ENCODE measurements at places on chromosomes 2 and 18. TPM values are rescaled to one million over a fixed set of nuclear protein-coding genes. Genes with fewer than 3 reads are reported as not detected.

DNA sequence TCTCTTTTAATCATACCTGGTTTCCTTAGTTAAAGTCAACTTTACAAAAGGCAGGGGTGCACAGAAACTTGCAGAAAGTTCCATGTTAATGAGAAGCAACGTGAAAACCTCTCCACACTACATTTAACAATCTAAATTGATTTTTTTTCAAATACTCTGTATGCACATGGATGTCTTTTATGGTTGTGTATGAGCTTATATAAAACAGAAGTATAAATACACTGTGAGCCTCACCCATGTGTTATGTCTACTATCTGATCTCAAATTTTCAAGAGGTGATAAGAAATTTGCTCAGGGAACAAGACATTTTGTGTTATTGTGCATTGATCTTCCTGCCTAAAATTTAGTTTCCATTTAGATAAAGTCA, 617.6 kb downstream of the ADCYAP1 start:
- no peaks in the 10 kb centered on the region for H3K36me3 ChIP-seq
- H3K4me1 ChIP-seq: no peaks in the 10 kb centered on the region
- no peaks in the 10 kb centered on the region for H3K27me3 ChIP-seq
- no peak overlapping the region for H3K27ac ChIP-seq
- DNase-seq: no peak
- no peak overlapping the region for H3K4me3 ChIP-seq

- no peak overlapping the region for H3K4me3 ChIP-seq
- H3K27me3 ChIP-seq: no peaks in the 10 kb centered on the region
- no peaks in the 10 kb centered on the region for H3K4me1 ChIP-seq
- H3K36me3 ChIP-seq: no peaks in the 10 kb centered on the region
- H3K27ac ChIP-seq: no peak overlapping the region
These were observed 67.4 kb downstream of the SH3YL1 start for GRCh38 chr2:196406-196805.

GRCh38 chr2:1915746-1916145, 171.4 kb upstream of the PXDN start:
- DNase-seq: no peak
- H3K36me3 ChIP-seq: no peaks in the 10 kb centered on the region

DNA sequence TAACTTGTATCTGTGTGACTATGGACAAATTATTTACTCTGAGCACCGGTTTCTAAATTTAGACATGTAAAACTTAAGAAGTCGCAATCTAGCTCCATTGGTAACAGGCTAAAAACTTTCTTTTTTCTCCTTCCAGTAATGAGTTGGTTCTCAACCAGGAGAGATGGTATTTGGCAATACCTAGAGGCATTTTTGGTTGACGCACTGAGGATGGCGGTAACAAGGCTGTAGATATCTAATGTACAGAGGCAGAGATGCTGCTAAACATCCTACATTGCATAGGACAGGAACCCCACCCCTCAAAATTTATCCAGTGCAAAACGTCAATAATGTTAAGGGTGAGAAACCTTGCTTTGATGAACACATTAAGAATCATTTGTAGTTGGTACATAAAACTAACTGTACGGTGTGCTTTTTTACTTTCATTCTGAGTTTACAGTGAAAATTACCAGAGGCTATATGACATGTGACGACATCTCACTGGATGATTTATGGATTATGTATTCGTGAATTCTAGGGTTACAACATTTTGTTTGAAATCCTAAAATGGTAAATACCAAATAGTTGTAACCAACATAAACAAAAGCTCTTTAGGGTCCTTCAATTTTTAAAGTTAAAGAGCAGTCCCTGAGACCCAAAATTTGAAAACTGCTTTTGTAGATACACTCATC, 91.3 kb downstream of the TLK1 start:
- H3K36me3 ChIP-seq: no peaks in the 10 kb centered on the region
- H3K27me3 ChIP-seq: no peaks in the 10 kb centered on the region
- H3K27ac ChIP-seq: no peak overlapping the region
- DNase-seq: no peak
- no peaks in the 10 kb centered on the region for H3K4me1 ChIP-seq

GRCh38 chr2:96264656-96265348, 995 bp downstream of the TMEM127 start:
- peak; percentile 77 for DNase-seq
- H3K4me3 ChIP-seq: peak overlapping the region; percentile 100
- H3K27me3 ChIP-seq: no peaks in the 10 kb centered on the region
- H3K36me3 ChIP-seq: peaks cover 20% of the 10 kb centered on the region
- H3K27ac ChIP-seq: 0 out of 2 replicates have a peak overlapping the region, but pooled peaks have one; percentile 8

DNA sequence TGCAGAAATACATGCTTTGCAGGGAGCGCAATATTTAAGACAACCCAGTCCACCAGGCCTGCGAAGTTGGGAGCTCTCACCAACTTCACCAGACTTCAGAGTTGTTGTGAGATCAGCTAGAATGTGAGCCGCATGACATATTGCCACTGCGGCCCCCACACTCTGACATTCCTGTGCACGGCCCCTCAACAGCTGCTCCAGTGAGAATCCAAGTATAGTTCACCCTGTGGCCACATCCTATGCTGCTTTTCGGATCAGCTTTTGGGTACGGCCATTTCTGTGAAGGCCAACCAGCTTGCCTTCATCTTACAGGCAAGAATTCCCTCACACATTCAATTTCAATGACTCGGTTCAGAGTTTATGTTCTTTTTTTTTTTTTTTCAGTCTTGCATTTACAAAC, 177.8 kb downstream of the SOX11 start:
- H3K4me1 ChIP-seq: no peaks in the 10 kb centered on the region
- H3K27me3 ChIP-seq: 0 out of 2 replicates have a peak, but pooled peaks cover 3% of the 10 kb centered on the region
- no peak overlapping the region for H3K4me3 ChIP-seq
- DNase-seq: no peak
- H3K36me3 ChIP-seq: no peaks in the 10 kb centered on the region

The NYAP2 gene
- not detected for total RNA-seq

The SMYD1 gene
- total RNA-seq: not detected

GRCh38 chr2:88608184-88608583, 19.1 kb downstream of the EIF2AK3 start:
- no peaks in the 10 kb centered on the region for H3K27me3 ChIP-seq
- H3K4me3 ChIP-seq: no peak overlapping the region
- peak overlapping the region; percentile 72 for H3K27ac ChIP-seq
- DNase-seq: no peak
- H3K4me1 ChIP-seq: peaks cover 83% of the 10 kb centered on the region
- no peaks in the 10 kb centered on the region for H3K36me3 ChIP-seq

- H3K4me3 ChIP-seq: no peak overlapping the region
- no peak for DNase-seq
- peaks cover 8% of the 10 kb centered on the region for H3K4me1 ChIP-seq
- no peaks in the 10 kb centered on the region for H3K27me3 ChIP-seq
- H3K36me3 ChIP-seq: peaks cover 9% of the 10 kb centered on the region
- H3K27ac ChIP-seq: no peak overlapping the region
These were observed 58.3 kb downstream of the NFATC1 start for GRCh38 chr18:79453816-79454735.

The PARD6G gene
- not detected for total RNA-seq

DNA sequence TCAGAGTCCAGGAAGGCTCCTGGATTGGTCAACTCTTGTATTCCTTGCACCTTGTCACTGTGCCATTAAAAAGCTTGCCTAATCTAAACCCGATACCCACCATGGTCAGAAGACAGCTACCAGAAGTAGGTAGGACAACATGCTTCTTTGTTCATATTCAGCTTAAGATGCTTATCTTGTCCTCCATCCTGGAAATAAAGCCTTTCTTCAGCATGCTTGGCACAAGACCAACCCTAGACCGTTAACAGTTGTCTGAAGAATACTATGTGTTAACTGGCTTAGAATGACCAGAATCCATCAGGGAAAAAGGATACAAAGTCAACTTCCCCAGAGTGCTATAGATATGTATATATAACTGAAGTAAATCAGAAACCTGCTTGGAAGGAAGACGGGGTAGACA, 193.9 kb downstream of the ZRANB3 start:
- DNase-seq: no peak
- 0 out of 2 replicates have a peak, but pooled peaks cover 7% of the 10 kb centered on the region for H3K4me1 ChIP-seq
- H3K27ac ChIP-seq: no peak overlapping the region
- no peaks in the 10 kb centered on the region for H3K27me3 ChIP-seq
- H3K36me3 ChIP-seq: no peaks in the 10 kb centered on the region
- H3K4me3 ChIP-seq: no peak overlapping the region

GRCh38 chr2:55875434-55876135, 48.0 kb downstream of the EFEMP1 start:
- no peak overlapping the region for H3K4me3 ChIP-seq
- H3K27me3 ChIP-seq: no peaks in the 10 kb centered on the region
- H3K4me1 ChIP-seq: peaks cover 12% of the 10 kb centered on the region
- H3K27ac ChIP-seq: no peak overlapping the region
- no peaks in the 10 kb centered on the region for H3K36me3 ChIP-seq

DNA sequence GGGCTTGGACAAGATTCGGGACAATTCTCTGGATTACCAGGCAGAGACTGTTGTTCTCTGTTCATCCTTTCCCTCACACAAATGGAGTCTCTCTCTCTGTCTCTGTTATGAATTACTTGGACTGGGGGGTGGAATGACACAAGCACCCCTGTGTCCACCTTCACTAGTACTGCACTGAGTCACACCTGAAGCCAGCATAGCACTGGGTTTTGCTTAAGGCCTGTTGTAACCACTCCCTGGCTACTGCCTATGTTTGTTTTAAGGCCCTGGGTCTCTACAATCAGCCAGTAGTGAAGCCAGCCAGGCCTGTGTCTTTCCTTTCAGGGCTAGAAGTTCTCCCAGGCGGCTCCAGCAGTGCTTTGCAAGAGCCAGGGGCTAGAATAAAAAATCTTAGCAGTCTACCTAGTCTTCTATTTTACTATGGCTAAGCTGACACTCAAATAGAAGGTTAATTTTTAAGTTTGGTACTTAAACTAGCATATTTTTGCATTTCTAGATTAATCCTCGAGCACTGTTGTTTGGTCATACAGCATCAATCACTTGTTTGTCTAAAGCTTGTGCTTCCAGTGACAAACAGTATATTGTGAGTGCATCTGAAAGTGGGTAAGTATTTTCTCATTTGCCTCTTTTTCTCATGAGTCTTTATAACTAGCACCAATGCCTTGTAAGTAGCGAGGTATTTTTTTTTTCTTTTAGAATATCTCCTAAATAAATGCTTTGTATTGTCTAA, 27.8 kb downstream of the WDR7 start:
- no peak overlapping the region for H3K27ac ChIP-seq
- H3K4me3 ChIP-seq: no peak overlapping the region

GRCh38 chr2:208311321-208311720, 45.3 kb downstream of the PIKFYVE start:
- H3K27me3 ChIP-seq: no peaks in the 10 kb centered on the region
- H3K36me3 ChIP-seq: peaks cover 49% of the 10 kb centered on the region
- H3K4me3 ChIP-seq: no peak overlapping the region
- H3K4me1 ChIP-seq: peaks cover 19% of the 10 kb centered on the region
- no peak for DNase-seq
- peak overlapping the region; percentile 31 for H3K27ac ChIP-seq

The FKBP1B gene
- total RNA-seq: 0.71 TPM

GRCh38 chr2:236775511-236775910, 205.9 kb downstream of the ACKR3 start:
- no peak overlapping the region for H3K4me3 ChIP-seq
- H3K27me3 ChIP-seq: no peaks in the 10 kb centered on the region
- DNase-seq: no peak
- no peaks in the 10 kb centered on the region for H3K4me1 ChIP-seq
- H3K36me3 ChIP-seq: no peaks in the 10 kb centered on the region
